ENCODE measurements at places on chromosomes 3 and 15.

- no peak for DNase-seq
Measured at GRCh38 chr3:172973799-172974198, 167.2 kb downstream of the SPATA16 start.

DNA sequence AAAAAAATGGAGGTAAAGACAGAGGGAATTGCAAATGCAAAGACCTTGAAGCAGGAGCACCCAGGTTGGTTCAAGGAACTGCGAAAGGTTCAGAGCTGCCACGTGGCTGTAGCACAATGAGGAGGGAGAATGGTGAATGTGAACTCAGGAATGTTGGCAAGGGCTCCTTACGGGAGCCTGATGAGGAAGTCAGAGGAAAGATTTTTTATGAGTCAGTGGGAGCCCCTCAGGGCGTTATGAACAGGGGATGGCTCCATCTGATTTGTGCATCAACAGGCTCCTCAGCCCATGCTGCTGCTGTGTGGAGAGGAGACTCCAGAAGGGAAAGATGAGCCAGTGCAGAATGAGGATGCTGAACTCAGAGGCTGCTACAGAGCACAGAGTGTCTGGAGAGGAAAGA lies 194.4 kb downstream of the ARRDC4 start:
- DNase-seq: peak; percentile 30

- DNase-seq: no peak
Measured at GRCh38 chr3:144556392-144556791, 584.8 kb downstream of the DIPK2A start.

- DNase-seq: peak; percentile 51
Measured at GRCh38 chr15:47586653-47587224, 130.6 kb upstream of the SEMA6D start.

DNA sequence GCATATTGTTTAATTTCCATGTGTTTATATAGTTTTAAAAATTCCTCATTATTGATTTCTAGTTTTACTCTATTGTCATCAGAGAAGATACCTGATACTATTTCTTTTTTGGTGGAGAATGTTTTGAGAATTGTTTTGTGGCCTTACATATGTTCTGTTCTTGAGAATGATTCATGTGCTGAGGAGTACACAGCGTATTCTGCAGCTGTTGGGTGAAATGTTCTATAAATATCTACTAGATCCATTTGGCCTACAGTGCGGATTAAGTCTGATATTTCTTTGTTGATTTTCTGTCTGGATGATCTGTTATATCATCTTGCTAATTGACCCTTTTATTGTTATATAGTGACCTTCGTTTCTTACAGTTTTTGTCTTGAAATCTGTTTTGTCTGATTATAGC lies 109.7 kb downstream of the UBE2E2 start:
- DNase-seq: no peak

GRCh38 chr3:70849911-70850699 lies 537.7 kb upstream of the MDFIC2 start:
- peak; percentile 69 for DNase-seq

DNA sequence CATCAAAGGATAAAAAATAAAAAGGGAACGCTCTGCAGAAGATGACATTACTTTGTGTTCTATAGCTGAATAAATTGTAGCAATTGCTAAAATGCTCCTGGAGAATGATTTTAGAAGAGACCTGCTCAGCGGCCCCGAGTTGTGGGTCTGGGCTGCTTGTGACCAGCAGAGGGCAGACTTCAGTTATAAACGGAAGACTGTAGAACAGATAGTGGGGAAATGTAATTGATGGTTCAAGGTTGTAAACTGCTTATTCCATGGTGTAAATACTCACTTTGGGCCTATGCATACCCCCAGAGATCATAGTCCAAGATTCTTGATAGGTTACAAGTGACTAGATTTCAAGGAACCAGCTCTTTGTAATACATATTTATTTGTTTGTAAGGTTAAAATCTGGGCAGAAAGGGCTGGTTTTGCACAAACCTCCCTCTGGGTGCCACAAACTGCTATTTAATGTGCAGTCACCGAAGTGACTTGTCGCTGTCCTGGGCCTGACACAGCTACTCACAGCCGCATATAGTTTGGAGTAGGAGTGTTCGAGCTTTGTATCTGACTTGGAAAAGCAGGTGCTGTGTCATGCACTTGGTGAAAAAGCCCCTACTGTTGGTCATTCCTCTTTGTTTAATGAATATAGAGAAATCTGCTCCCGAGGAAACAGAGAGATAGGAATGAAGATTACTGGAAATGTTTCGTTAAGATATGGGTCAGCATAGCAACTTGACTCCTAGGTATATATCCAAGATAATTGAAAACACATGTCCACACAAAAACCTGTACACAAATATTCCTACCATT lies 34.7 kb upstream of the NDUFB4 start:
- DNase-seq: peak; percentile 90

GRCh38 chr3:159857840-159858239 lies 130.8 kb upstream of the IL12A start:
- DNase-seq: no peak

- DNase-seq: no peak
Measured at GRCh38 chr3:98565237-98565643, 28.2 kb downstream of the CPOX start.

- no peak for DNase-seq
Measured at GRCh38 chr15:39717134-39717533, 65.5 kb downstream of the FSIP1 start.

DNA sequence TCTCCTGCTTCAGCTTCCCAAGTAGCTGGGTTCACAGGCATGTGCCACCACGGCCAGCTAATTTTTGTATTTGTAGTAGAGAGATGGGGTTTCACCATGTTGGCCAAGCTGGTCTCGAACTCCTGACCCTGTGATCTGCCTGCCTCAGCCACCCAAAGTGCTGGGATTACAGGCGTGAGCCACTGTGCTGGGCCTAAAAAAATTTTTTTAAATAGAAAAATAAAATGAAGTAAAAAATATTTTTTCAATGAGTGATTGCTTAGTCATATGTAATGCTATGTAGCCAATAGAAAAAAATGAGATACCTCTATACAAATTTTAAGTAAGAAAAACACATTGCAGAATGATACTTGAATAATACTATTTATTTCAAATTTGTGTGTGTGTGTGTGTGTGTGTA lies 27.9 kb upstream of the SLC30A4 start:
- no peak for DNase-seq
